M059J (cell line): ENCODE measurements at places on chromosomes 2 and 18. TPM values are rescaled to one million over a fixed set of nuclear protein-coding genes. Genes with fewer than 3 reads are reported as not detected.

DNA sequence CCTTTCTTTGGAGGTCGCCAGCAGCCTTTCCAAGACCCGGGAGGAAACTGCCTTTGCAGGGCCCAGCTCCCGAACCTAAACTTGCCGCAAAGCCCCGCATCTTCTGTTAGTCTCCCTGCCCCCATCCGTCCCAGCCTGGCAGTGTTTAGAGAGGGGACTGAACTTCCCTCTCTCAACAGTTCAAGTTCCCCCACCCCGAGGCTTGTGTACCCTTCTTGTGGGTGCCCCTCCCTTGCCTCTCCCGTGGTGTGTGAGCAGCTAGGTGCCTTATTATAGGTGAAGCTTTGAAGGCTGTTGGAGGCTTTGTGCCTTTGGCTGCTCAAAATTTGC lies 1.4 kb downstream of the LBH start:
- DNase-seq = no peak

- DNase-seq = no peak
Measured at GRCh38 chr2:120981443-120981842, 245.8 kb downstream of the GLI2 start.

- DNase-seq = no peak
Measured at GRCh38 chr2:129274918-129275317, 704.5 kb upstream of the RAB6C start.

- no peak for DNase-seq
Measured at GRCh38 chr2:8581234-8581561, 100.7 kb upstream of the ID2 start.

DNA sequence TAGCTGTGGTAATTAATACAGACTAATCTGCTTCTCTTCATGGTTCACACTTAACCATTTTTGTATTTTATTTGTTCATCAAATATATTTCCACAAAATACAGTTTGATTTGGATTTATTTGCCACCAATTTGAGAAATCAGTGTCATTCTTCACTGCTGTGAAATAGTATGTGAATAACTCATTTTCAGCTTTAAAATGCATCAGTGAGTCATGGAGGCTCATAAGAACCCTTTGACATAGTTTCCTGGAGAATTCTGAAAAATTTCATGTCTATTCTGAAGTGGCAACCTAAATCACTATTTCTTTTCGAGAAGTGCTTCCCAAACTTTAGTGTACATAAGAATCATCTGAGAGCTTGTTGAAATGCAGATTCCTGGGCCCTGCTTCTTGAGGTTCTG lies 1026.7 kb upstream of the ACVR2A start:
- DNase-seq = no peak

GRCh38 chr2:189613077-189613636 lies 32.6 kb upstream of the SLC40A1 start:
- peak; percentile 70 for DNase-seq

DNA sequence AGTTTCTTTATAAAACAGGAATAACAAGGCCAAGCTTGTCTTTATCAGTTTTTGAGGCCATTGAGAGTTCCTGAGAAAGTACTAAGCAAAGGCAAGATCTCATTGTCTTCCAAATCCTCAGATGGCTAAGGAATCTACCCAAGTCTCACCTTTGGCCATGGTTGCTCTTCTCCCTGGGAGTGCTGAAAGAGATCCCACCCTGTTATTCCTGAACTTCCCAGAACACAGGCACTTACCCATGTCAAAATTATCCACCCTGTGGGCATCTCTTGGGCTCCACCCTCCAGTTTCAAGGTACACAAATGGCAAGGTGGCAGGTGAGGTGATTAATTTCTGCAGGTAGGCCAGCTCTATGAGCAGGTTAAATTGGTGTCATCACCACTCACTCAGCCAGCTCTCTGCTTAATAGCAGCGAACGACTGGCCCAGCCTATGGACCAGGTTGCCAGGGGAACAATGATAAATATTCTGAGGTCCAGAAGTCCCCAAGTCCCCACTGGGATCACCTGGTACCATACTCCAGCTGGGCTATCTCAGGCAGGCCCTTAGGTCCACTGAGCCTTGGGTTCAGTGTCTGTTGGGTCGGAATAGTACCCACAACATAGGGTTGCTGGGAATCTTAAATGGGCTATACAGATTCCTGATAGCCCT lies 2.3 kb upstream of the SPRED2 start:
- DNase-seq = no peak

Gene SCN7A
- total RNA-seq = not detected in 2 replicates

Gene TEKT4
- total RNA-seq = not detected in 2 replicates

- no peak for DNase-seq
Measured at GRCh38 chr2:239725551-239725890, 299.6 kb downstream of the NDUFA10 start.

Gene CTDSP1
- 31.6 and 37.8 TPM in 2 replicates for total RNA-seq

DNA sequence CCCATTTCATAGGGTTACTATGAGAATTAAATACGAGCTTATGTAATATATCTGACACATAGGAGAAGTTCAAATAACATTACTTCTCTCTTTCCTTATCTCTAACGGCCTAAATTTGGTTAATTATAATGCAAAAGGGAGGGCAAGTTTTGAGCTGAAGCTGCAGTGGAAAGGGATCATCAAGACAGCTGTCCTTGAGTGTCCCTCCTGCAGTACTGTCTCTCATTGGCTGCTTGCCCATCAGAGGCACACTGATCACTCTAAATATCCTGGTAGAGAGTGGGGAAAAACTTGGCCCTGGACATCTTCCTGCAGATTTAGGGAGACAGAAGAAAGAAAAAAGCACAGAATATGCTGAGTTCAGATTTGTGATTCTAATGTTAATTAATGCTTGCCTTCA lies 186.0 kb downstream of the CAMKMT start:
- DNase-seq = no peak

Gene REG3A
- not detected in 2 replicates for total RNA-seq

DNA sequence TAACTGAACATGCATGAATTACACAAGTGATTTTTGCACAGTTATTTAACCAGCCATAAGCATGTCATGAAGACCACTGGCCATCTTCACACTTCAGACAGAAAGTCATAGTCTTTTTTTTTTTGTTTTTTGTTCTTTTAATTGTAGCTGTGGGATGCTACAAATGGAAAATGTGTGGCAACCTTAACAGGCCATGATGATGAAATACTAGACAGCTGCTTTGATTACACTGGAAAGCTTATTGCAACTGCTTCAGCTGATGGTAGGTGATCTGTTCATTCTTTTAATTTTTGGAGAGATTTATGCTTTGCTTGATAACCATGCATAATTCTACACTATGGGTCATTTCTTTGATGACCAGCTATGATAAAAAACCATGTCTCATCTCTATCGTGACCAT lies 35.6 kb downstream of the DAW1 start:
- DNase-seq = no peak

- no peak for DNase-seq
Measured at GRCh38 chr2:222730366-222730999, 59.0 kb downstream of the MOGAT1 start.

Gene WNT10A
- total RNA-seq = 0.02 and 0.30 TPM in 2 replicates

- no peak for DNase-seq
Measured at GRCh38 chr2:32683520-32684086, 55.8 kb downstream of the TTC27 start.

Gene MC4R
- not detected in 2 replicates for total RNA-seq

Gene PDE11A
- total RNA-seq = 0.49 and 2.0 TPM in 2 replicates

DNA sequence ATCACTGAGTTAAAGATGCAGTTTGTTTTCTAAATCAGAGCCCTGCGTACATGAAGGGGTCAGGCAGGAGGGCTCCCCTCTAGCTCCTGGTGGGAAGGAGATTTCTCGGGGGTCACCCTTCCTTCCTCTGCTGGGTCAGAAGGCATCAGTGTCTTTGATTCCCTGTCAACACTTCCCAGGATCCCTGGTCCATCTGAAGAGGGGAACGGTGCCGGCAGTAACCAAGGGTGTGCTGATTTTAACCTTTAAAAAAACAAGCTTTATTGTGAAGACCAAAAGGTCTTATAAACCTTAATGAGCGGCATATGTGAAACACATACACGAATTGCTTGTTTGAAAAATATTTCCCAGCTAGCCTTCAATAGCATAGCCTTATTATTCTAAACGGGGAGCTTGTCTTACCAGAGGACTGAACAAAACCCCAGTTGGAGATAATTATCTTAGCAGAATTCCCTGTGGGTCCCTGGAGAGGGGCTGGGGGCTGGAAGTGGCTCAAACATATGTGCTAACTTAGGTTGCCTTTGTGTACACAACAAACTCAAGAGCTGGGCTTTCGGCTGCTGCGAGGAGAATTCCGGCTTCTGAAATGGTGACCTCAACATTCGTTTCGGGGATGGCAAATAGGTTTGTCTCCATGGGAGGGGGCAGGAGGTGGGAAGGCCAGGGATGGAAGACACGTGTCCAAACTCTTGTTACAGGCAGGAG lies 114.9 kb upstream of the MYCN start:
- no peak for DNase-seq

GRCh38 chr2:130729322-130730299 lies 741 bp downstream of the GPR148 start:
- no peak for DNase-seq

Gene TMEM131
- 7.9 and 18.3 TPM in 2 replicates for total RNA-seq

GRCh38 chr2:223613017-223613950 lies 11.1 kb upstream of the SCG2 start:
- peak; percentile 95 for DNase-seq
